ENCODE measurements at places on chromosomes 5 and 9. TPM values are rescaled to one million over a fixed set of nuclear protein-coding genes. Genes with fewer than 3 reads are reported as not detected.

The C9orf153 gene
- not detected for total RNA-seq

The PCDHGB6 gene
- 1.4 TPM for total RNA-seq

The LCN15 gene
- total RNA-seq: not detected

The AK1 gene
- 20.4 TPM for total RNA-seq

The PRLR gene
- total RNA-seq: 1.9 TPM

The NIM1K gene
- 0.38 TPM for total RNA-seq

The REEP2 gene
- 3.8 TPM for total RNA-seq

The STPG3 gene
- total RNA-seq: not detected

The DAP gene
- total RNA-seq: 35.5 TPM

The GPR151 gene
- total RNA-seq: not detected

The DMRT3 gene
- total RNA-seq: 1.0 TPM

The CKMT2 gene
- total RNA-seq: not detected

The FOXD4 gene
- total RNA-seq: not detected

The EQTN gene
- total RNA-seq: not detected

DNA sequence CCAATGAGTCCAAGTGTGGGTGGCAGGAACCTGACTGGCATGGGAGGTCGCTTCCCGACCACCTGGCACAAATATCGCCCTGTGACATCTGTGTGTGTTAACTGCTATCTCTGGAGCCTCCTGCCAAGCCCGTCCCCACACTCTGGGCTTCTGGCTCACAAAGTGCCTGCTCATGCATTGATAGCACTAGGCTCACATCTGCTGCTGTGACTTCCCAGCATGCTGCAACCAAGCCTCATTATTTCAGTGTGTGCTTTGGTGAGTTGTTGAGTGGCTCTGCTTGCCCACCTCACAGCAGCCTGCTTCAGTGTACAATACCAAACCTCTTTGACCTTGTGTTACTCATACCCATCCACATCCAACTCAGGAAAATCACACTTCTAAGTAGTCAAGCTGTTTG is 139.8 kb downstream of the APBA1 start:
- no peaks in the 10 kb centered on the region for H3K36me3 ChIP-seq
- no peak for DNase-seq
- no peak overlapping the region for H3K4me3 ChIP-seq

GRCh38 chr9:93057042-93057702 is 1.3 kb upstream of the SUSD3 start:
- no peaks in the 10 kb centered on the region for H3K36me3 ChIP-seq
- no peak for DNase-seq
- H3K4me3 ChIP-seq: no peak overlapping the region

DNA sequence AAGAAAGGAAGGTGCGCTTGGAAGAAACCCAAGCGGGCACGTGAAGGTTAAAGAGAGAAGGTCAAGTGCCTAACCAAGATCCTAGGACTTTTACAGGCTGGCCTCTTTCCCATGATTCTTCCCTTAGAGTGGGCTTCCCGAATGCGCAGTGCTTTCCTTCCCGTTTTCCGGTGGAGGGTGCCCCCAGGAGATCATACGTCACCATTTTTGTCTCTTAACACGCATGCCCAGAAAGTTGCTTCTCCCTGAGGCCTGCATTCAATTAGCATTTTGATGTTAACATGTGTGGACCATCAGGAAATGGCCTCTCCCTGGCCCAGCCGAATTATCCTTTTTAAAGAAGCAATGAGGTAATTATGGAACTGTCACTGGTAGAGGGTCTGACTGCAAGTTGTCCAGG is 1.9 kb upstream of the RUSC2 start:
- H3K4me3 ChIP-seq: no peak overlapping the region
- no peaks in the 10 kb centered on the region for H3K4me1 ChIP-seq
- H3K36me3 ChIP-seq: no peaks in the 10 kb centered on the region
- peak overlapping the region; percentile 95 for H3K27ac ChIP-seq

- peak within 1 kb of the TSS; percentile 8 for H3K27ac ChIP-seq
- peaks cover 69% of the 10 kb centered on the region for H3K4me1 ChIP-seq
- DNase-seq: no peak
- H3K36me3 ChIP-seq: peaks cover 21% of the 10 kb centered on the region
- no peak within 1 kb of the TSS for H3K4me3 ChIP-seq
These were observed at the start of gene CCL27 for GRCh38 chr9:34662526-34663302. CCL27 (minus strand) TSS chr9:34662657; CDS start chr9:34662633, 24 bp downstream.

DNA sequence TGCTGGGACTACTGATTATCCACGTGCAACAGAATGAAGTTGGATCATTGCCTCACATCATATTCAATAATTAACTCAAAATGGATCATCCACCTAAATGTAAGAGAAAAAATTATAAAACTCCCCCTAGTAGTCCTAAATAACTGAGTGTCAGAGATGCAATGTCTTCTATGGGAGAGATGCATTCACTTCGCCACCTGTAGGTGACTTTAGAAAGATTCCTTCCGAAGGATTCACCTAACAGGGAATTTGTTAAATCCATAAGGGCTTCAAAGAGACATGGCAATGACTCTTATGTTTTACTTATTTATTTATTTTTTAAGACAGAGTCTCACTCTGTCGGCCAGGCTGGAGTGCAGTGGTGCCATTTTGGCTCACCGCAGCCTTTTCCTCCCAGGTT is 526.0 kb downstream of the MTRR start:
- no peaks in the 10 kb centered on the region for H3K4me1 ChIP-seq
- no peak for DNase-seq
- H3K4me3 ChIP-seq: no peak overlapping the region
- no peaks in the 10 kb centered on the region for H3K27me3 ChIP-seq
- no peaks in the 10 kb centered on the region for H3K36me3 ChIP-seq
- H3K27ac ChIP-seq: no peak overlapping the region

GRCh38 chr9:87499424-87500017 is 1.9 kb downstream of the DAPK1 start:
- DNase-seq: no peak
- H3K27ac ChIP-seq: peak overlapping the region; percentile 73
- H3K36me3 ChIP-seq: no peaks in the 10 kb centered on the region
- H3K27me3 ChIP-seq: peaks cover 7% of the 10 kb centered on the region
- H3K4me3 ChIP-seq: peak overlapping the region; percentile 49
- H3K4me1 ChIP-seq: peaks cover 10% of the 10 kb centered on the region

DNA sequence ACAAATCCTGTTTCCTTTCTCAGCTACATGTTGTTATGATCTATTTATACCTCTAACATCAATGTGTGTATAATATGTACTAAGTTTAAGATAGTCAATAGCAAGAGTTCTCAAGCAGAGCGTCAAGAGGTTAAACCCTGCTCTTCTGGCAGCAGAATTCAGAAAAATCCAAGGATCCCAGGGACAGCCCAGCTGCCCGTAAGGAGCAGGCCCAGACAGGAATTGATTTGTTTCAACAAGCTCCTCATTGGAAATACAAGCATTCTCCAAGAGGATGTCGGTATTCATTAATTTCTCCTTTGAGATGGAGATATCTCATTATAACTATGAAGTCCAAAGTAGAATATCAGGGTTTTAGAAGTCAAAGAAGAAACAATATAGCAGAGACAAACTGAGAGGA is 14.9 kb downstream of the EFNA5 start:
- H3K27me3 ChIP-seq: no peaks in the 10 kb centered on the region
- H3K36me3 ChIP-seq: no peaks in the 10 kb centered on the region
- no peak overlapping the region for H3K4me3 ChIP-seq

- no peak overlapping the region for H3K27ac ChIP-seq
- H3K36me3 ChIP-seq: no peaks in the 10 kb centered on the region
- peaks cover 20% of the 10 kb centered on the region for H3K4me1 ChIP-seq
- H3K27me3 ChIP-seq: no peaks in the 10 kb centered on the region
- H3K4me3 ChIP-seq: no peak overlapping the region
These were observed 112.5 kb upstream of the SLC44A1 start for GRCh38 chr9:105131981-105132380.

- H3K27ac ChIP-seq: no peak overlapping the region
- H3K4me1 ChIP-seq: no peaks in the 10 kb centered on the region
- no peaks in the 10 kb centered on the region for H3K36me3 ChIP-seq
- DNase-seq: no peak
These were observed 32.0 kb upstream of the DHFR start for GRCh38 chr5:80686757-80687156.

DNA sequence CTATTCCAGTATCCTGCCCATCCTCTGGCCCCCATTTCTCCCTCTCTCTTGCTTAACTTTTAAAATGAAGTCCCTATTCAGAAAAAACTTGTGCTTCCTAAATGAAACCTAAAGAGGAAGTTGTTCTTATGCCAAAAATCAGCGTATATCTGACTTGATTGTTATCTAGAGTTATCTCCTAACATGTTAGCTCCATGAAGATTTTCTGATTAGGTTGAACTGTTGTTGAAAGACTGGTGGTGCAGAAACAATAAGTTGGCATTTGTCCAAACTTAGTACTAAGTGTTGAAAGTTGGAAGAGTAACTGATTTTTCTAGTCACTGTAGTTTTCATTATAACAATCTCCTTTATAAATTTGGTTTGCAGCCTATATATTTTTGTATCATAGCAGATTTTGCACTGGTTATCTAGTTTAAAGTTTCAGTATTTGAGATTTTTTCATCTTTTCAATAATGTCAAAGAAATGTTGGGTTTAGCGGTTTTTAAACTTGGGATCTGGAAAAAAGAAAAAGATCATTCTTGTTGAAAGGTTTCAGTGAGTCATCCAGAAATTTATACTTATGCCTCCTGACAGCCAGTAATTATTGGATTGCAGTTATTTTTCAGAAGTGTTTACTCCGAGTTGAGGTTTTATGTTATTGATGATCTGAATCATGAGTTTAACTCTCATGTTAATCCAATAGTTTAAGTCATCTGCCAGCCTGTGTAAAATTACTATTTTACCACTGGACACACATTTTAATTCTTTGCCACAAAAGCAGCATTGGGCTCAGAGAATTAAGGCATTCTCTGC is 60.6 kb downstream of the PAM start:
- no peaks in the 10 kb centered on the region for H3K36me3 ChIP-seq
- no peak overlapping the region for H3K4me3 ChIP-seq
- H3K4me1 ChIP-seq: no peaks in the 10 kb centered on the region
- H3K27me3 ChIP-seq: no peaks in the 10 kb centered on the region
- no peak overlapping the region for H3K27ac ChIP-seq

GRCh38 chr9:95598236-95598635 is 81.5 kb upstream of the PTCH1 start:
- DNase-seq: no peak
- H3K27me3 ChIP-seq: no peaks in the 10 kb centered on the region
- no peaks in the 10 kb centered on the region for H3K4me1 ChIP-seq
- no peaks in the 10 kb centered on the region for H3K36me3 ChIP-seq
- no peak overlapping the region for H3K27ac ChIP-seq

GRCh38 chr9:90044263-90044662 is 439.5 kb downstream of the GADD45G start:
- no peak overlapping the region for H3K4me3 ChIP-seq
- H3K4me1 ChIP-seq: no peaks in the 10 kb centered on the region
- no peaks in the 10 kb centered on the region for H3K27me3 ChIP-seq
- no peak overlapping the region for H3K27ac ChIP-seq

GRCh38 chr5:68739752-68740151 is 354.1 kb upstream of the SLC30A5 start:
- no peaks in the 10 kb centered on the region for H3K36me3 ChIP-seq
- no peaks in the 10 kb centered on the region for H3K4me1 ChIP-seq
- H3K4me3 ChIP-seq: no peak overlapping the region
- H3K27me3 ChIP-seq: no peaks in the 10 kb centered on the region
- DNase-seq: no peak

- no peaks in the 10 kb centered on the region for H3K27me3 ChIP-seq
- no peak overlapping the region for H3K4me3 ChIP-seq
- H3K36me3 ChIP-seq: no peaks in the 10 kb centered on the region
- H3K27ac ChIP-seq: no peak overlapping the region
- DNase-seq: peak; percentile 38
These were observed 43.7 kb upstream of the TMEM252 start for GRCh38 chr9:68584189-68585033.

GRCh38 chr5:14471507-14471906 is 110.1 kb upstream of the OTULINL start:
- no peaks in the 10 kb centered on the region for H3K4me1 ChIP-seq
- H3K36me3 ChIP-seq: peaks cover 72% of the 10 kb centered on the region
- H3K4me3 ChIP-seq: no peak overlapping the region
- no peaks in the 10 kb centered on the region for H3K27me3 ChIP-seq

GRCh38 chr9:137228506-137228967 is 1.2 kb downstream of the RNF224 start:
- no peak overlapping the region for H3K4me3 ChIP-seq
- no peak overlapping the region for H3K27ac ChIP-seq
- DNase-seq: no peak

GRCh38 chr9:80467632-80468031 is 895.9 kb downstream of the TLE4 start:
- no peak for DNase-seq
- H3K4me3 ChIP-seq: no peak overlapping the region
- no peaks in the 10 kb centered on the region for H3K4me1 ChIP-seq
- no peaks in the 10 kb centered on the region for H3K27me3 ChIP-seq
- H3K27ac ChIP-seq: no peak overlapping the region

- peaks cover 22% of the 10 kb centered on the region for H3K4me1 ChIP-seq
- H3K27me3 ChIP-seq: no peaks in the 10 kb centered on the region
- peak; percentile 42 for DNase-seq
- H3K4me3 ChIP-seq: peak within 1 kb of the TSS; percentile 96
- no peaks in the 10 kb centered on the region for H3K36me3 ChIP-seq
These were observed at the start of gene UBLCP1 for GRCh38 chr5:159262859-159263568. UBLCP1 (plus strand) TSS chr5:159263290; CDS start chr5:159268916, 5,626 bp downstream.

- H3K4me1 ChIP-seq: peaks cover 42% of the 10 kb centered on the region
- H3K36me3 ChIP-seq: no peaks in the 10 kb centered on the region
- H3K27ac ChIP-seq: no peak overlapping the region
- H3K4me3 ChIP-seq: no peak overlapping the region
- DNase-seq: no peak
These were observed 24.4 kb downstream of the CEMIP2 start for GRCh38 chr9:71743882-71744281.

GRCh38 chr5:22531986-22532385 is 321.2 kb downstream of the CDH12 start:
- no peaks in the 10 kb centered on the region for H3K27me3 ChIP-seq
- no peak overlapping the region for H3K4me3 ChIP-seq
- H3K4me1 ChIP-seq: no peaks in the 10 kb centered on the region

DNA sequence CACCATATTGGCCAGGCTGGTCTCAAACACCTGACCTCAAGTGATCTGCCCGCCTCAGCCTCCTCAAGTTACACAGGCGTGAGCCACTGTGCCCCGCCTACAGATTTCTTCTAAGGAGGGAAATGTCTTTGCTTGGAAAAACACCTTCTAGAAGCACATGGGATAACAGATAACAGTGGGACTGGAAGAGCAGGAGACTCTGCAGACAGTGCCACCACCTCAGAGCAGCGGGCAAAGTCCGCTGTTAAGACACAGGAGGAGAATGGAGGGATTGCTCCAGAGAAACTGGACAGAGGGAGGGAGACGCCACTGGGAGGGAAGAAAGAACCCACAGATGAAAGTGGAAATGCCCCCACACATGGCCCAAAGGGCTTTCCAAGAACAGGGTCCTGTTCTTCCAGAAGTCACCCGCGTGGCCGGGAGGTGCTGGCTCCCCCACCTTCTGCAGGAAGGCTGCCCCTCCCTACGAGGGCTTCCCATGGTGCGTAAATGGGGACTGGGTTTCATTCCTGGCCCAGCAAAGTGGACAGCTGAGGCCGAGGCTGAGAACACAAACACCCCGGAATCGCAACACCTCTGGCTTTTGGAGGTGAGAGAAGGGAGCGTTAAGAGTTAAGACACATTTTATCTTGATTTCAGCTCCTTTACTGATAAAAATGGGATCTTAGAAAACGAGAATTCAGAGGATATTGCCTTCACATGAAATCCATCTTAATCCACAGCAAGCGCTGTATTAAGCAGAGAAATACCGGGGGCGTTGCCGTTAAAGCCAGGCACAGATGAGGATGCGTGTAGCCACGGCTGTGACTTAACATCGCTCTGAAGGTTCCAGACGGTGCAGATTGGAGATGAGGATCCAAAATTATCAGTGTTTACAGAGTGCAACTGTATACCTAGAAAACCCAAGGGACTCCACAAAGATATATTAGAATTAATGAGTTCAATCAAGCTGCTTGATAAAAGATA is 11.2 kb downstream of the ADAMTS2 start:
- no peaks in the 10 kb centered on the region for H3K36me3 ChIP-seq
- no peak overlapping the region for H3K27ac ChIP-seq
- H3K4me1 ChIP-seq: no peaks in the 10 kb centered on the region
- peaks cover 3% of the 10 kb centered on the region for H3K27me3 ChIP-seq
